T-helper 17 cell (primary cell): ENCODE measurements at places on chromosomes 5 and 9.

- DNase-seq: no peak
Observed at GRCh38 chr9:125654121-125654520, 52.9 kb downstream of the MAPKAP1 start.

GRCh38 chr9:75452512-75452911 is 364.2 kb downstream of the OSTF1 start:
- no peak for DNase-seq

- no peak for DNase-seq
Observed at GRCh38 chr5:130335117-130335516, 430.9 kb downstream of the CHSY3 start.

- no peak for DNase-seq
Observed at GRCh38 chr9:127626752-127627493, 14.8 kb downstream of the STXBP1 start.

DNA sequence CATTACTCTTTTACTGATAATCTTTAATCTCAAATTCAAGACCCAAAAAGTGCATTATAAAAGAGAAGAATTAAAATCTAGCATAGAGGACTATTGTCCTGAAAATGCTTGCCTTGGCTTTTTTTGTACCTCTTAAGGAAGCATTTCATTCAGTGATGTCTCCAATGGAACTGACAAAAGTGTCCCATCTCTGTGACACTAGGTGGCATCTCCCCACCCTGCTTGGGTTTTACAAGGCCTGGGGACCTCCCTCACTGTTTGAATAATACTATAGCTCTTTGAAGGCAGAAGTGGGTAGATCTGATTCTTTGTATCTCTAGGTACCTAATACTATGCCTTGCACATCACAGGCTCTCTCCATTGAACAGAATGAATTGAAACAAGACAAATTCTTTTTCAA is 180.6 kb downstream of the EPB41L4A start:
- no peak for DNase-seq

DNA sequence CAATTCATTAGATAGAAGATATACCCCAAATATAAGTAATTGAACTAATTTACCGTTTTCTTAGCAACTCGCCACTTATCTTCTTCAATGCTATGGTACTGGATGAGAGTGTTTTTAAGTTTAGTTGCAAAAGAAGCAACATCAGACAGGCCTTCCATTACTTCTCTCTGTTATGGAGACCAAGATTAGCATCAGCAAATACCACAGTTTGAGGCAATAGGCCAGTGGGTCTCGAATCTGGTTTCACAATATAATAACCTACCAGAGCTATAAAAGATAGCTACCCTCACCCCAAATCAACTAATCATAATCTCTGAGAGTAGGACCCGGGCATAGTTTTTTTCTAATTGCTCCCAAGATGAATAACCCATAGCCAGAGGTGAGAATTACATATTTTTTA is 5.1 kb downstream of the STARD4 start:
- no peak for DNase-seq

- DNase-seq: no peak
Observed at GRCh38 chr9:133235549-133236222, 26.6 kb upstream of the OBP2B start.

DNA sequence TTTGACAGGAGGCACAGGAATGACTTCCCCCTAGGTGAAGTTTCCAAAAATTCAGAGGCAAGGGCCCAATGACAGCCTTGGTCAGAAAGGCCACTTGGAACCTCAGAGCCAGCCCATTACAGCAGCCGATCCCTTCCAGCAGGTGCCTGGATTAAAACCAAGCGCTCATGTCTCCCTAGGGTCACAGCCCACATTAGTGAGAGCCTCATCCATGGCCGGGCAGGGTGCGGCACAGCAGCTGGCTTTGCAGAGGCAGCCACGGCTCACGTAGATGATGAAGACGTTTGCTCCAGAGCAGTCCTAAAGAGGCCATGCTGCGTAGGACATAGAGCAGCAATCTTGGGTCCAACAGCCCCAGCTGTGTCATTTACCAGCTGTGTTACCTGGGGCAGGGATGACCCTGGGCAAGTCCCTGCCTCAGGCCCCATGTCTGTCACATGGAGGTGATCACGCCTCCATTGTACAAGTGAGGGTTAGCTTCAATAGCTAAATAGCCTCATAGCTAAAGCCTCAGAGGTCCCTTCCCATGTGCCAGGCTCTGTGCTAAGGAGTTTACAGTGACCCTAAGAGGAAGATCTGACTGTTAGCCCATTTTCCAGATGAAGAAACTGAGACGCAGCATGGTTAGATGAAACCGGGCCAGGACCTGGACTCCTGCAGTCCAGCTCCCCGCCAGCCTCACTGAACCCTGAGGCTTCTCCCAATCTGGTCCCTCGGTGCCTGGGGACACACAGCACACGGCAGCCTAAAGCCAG is 39.2 kb downstream of the NEK6 start:
- DNase-seq: no peak
